ENCODE measurements at places on chromosomes 7 and 10.

GRCh38 chr7:105009667-105010503 is 4.1 kb upstream of the KMT2E start:
- H3K27me3 ChIP-seq: no peaks in the 10 kb centered on the region
- H3K27ac ChIP-seq: peak overlapping the region; percentile 100
- DNase-seq: no peak
- peak overlapping the region; percentile 100 for H3K4me3 ChIP-seq
- peaks cover 3% of the 10 kb centered on the region for H3K36me3 ChIP-seq

DNA sequence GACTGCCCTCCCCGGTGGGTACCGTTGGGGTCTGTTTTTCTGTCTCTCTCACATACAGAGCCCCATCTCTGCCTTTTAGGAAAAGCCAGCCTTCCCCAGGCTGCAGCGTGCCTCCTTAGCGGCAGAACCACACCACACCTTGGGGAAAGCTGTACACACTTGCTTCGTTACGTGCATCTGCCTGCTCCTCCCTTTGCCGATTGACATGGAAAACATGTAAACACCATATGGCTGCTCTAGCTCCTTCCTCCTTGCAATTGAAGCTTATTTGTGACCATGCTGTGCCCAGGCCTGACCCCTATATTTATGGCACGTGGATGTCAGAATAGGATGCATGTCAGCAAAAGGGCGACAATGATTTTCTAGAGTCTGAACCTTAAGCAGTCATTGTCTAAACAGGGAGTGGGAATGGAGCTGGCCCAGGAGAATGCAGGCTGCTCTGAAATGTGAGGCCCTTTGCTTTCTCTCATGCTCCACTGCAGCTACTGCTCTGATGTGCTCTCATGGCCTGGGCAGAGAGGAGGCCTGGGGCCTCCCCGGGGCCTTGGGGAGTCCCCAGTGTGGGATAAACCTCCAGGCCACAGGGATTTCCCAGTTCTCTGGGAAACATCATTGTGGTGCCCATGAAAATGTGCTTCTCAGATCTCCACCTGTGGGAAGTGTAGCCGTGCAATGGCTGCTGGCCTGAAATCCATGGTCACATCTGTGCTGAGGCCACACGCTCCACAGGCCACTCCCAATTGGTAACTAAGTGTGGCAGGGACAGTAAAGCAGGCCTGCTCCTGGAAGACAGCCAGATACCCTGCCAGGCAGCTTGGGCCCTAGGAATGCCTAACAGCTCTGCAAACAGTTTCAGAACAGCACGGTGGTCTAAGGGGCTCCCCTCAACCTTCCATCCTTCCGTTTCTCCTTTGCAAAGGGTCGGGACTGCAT is 18.6 kb downstream of the PDE6C start:
- no peaks in the 10 kb centered on the region for H3K36me3 ChIP-seq
- no peak overlapping the region for H3K4me3 ChIP-seq
- peaks cover 27% of the 10 kb centered on the region for H3K27me3 ChIP-seq
- H3K4me1 ChIP-seq: no peaks in the 10 kb centered on the region
- H3K27ac ChIP-seq: no peak overlapping the region

DNA sequence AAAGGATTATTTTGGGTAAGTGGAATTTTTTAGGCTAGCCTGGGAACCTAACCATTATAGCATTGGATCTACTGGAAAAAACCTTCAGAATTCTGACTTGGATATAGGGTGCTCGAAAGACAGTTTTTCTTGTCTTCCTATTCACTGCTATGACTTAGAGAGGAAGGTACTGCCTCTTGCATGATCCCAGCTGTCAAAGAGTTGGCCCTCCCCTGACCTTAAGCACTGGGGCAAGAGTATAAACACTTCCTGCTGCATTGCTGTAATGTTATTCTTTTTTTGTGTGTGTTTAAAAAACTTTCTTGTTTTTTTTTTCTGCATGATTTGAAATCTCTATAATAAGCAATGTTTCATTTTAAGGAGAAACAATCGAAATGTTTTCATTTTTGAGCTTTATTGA is 113.0 kb downstream of the LRMDA start:
- no peaks in the 10 kb centered on the region for H3K36me3 ChIP-seq
- peaks cover 3% of the 10 kb centered on the region for H3K27me3 ChIP-seq
- no peak overlapping the region for H3K27ac ChIP-seq
- no peak overlapping the region for H3K4me3 ChIP-seq

DNA sequence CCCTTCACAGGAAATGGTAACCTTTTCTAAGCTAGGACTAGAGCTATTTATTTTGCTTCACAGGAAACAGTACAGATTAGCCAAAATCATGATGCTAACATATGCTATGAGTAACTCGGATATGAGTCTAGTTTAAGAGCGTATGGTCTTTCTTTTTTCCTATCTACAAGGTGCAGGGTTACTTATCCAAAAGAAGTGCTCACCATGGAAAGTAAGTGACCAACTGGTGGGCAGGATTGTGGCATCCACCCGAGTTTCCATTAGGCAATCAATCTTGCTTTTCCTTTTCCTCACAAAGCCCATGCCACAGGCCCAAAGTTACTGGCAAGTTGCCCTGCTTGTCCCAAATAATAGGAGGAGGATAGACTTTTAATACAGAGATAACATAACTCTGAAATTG is 765.1 kb upstream of the POM121L12 start:
- H3K27me3 ChIP-seq: no peaks in the 10 kb centered on the region
- H3K4me3 ChIP-seq: no peak overlapping the region
- H3K4me1 ChIP-seq: peaks cover 2% of the 10 kb centered on the region

DNA sequence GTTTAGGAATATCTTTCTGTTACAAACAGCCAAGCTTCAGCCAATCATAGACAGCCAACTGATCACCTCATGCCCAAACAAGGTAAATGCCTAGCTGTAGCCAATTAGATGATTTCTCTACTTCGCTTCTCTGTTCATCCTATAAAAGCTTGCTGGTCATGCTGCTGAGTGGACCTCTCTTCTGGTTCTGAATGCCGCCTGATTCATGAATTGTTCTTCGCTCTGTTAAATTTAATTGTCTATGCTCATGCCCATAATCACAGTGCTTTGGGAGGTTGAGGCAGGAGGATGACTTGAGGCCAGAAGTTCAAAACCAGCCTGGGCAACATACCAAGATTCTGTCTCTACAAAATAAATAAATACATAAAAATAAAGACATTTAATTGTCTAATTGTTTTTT is 698.1 kb upstream of the NRP1 start:
- H3K27me3 ChIP-seq: no peaks in the 10 kb centered on the region
- no peak overlapping the region for H3K27ac ChIP-seq
- H3K36me3 ChIP-seq: no peaks in the 10 kb centered on the region
- H3K4me1 ChIP-seq: no peaks in the 10 kb centered on the region
- H3K4me3 ChIP-seq: no peak overlapping the region

DNA sequence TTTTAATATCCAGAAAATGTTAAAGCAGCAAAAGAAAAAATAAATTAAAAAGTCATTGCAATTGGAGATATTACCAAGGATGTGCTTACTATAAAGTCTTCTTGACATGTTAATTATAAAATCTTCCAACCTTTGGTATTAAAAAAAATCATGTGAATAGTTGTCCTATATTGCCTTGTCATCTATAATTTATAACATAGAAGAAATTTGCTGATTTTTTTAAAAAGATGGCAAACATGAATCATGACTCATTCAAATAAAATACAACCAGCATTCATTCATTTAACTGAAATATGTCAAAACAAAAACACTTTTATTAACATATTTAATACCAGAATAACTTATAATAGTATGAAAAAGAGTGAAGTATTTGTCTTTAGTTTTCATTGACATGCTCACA is 72.6 kb downstream of the MKX start:
- no peak overlapping the region for H3K27ac ChIP-seq
- no peak overlapping the region for H3K4me3 ChIP-seq
- DNase-seq: no peak
- H3K4me1 ChIP-seq: peaks cover 4% of the 10 kb centered on the region

- peaks cover 51% of the 10 kb centered on the region for H3K4me1 ChIP-seq
- H3K36me3 ChIP-seq: peaks cover 8% of the 10 kb centered on the region
- no peaks in the 10 kb centered on the region for H3K27me3 ChIP-seq
- DNase-seq: no peak
Measured at GRCh38 chr10:71835671-71836595, 15.1 kb downstream of the PSAP start.

GRCh38 chr7:13047061-13047460 is 359.6 kb downstream of the ARL4A start:
- no peaks in the 10 kb centered on the region for H3K36me3 ChIP-seq
- no peaks in the 10 kb centered on the region for H3K27me3 ChIP-seq
- no peak overlapping the region for H3K4me3 ChIP-seq
- DNase-seq: no peak
- peaks cover 38% of the 10 kb centered on the region for H3K4me1 ChIP-seq

GRCh38 chr10:130357226-130357625 is 221.0 kb downstream of the GLRX3 start:
- H3K27ac ChIP-seq: no peak overlapping the region
- no peak overlapping the region for H3K4me3 ChIP-seq
- H3K27me3 ChIP-seq: peaks cover 57% of the 10 kb centered on the region
- peaks cover 12% of the 10 kb centered on the region for H3K4me1 ChIP-seq

DNA sequence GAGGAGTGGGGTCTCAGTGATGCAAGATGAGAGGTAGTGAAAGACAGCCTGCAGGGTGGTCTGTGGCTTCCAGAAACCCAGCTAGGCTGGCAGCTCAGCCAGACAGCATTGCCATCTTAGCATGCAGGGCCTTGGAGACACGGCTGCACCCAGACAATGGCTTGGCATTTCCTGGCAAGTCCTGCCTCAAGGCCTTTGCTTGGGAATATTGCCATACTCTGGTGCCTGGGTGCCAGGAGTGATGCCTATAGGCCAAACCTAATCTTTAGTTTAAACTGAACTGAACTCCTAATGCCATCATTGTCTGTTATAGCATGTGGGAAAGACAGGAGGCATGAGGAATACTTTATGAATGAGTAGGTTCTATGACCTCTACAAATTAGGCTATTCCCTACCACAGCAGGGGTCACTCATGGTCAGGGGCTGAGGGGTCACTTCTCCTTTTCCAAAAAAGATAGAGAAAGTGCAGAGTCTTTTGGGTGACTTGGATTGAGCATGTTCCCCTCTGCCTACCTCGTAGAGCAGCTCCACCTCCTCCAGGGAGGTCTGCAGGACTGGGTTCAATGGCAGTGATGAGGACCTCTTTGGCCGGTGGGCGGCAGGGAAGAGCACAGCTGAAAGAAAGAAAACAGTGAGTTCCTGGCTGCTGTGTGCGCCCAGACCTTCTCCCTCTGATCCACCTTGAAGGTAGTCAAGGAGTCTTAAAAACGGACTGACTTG is 8.8 kb upstream of the SLC13A4 start:
- H3K4me3 ChIP-seq: no peak overlapping the region
- no peaks in the 10 kb centered on the region for H3K36me3 ChIP-seq
- H3K4me1 ChIP-seq: peaks cover 15% of the 10 kb centered on the region
- no peak overlapping the region for H3K27ac ChIP-seq
- DNase-seq: no peak
- no peaks in the 10 kb centered on the region for H3K27me3 ChIP-seq

DNA sequence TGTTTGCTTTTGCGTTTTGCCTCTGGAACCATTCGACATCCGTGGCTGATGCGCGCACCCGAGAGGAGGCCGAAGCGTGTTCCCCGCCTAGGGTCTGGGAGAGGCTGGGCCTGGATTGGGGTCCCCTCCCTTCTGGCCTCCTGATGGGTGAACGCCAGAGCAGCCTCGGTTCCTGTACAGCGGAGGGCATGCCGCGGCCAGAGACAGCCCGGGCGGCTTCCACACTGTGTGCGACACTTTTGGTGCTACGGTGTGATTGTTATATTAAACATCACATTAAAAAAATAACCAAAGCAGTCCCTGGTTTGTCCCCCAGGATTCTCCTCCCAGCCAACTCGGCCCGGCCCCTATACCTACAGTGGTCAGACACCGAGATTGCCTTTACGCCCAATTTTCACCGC is 3.7 kb upstream of the HOXA7 start:
- peaks cover 52% of the 10 kb centered on the region for H3K4me1 ChIP-seq
- peaks cover 3% of the 10 kb centered on the region for H3K36me3 ChIP-seq

GRCh38 chr7:37377231-37377630 is 71.4 kb downstream of the ELMO1 start:
- no peaks in the 10 kb centered on the region for H3K4me1 ChIP-seq
- no peak for DNase-seq
- H3K4me3 ChIP-seq: no peak overlapping the region
- H3K27ac ChIP-seq: no peak overlapping the region
- no peaks in the 10 kb centered on the region for H3K27me3 ChIP-seq
- peaks cover 5% of the 10 kb centered on the region for H3K36me3 ChIP-seq

DNA sequence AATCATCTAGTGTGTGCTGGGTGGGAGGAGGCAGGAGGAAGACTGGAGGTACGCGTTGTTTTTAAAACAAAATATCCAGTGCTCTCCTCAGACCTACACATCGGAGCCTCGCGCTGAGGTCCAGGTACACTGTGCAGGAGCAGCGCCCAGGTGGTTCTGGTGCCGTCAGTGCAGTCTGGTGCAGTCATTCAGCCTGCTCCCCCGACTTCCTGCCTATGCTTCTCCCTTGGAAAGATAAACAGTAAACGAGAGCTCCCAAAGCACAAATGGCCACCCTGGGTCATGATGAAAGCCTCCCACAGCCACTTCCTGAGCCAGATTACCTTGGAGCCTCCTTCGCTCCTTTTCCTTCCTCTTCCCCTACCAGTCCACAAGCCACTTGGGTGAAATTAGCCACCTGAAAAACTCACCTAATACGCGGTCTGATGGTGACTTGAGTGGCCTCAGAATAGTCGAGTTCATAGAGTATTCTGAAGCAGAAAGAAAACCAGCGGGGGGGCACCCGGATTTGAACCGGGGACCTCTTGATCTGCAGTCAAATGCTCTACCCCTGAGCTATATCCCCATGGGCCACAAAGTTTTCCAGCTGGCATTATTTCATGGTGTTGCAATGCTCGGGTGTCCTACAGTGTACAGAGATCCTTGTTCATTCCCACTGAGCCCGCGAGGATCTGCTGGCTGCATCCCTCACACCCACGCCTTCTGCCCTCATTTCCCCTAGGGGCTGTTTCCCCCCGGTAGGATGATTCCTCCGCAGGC is 82.5 kb downstream of the ZNF467 start:
- H3K27me3 ChIP-seq: peaks cover 77% of the 10 kb centered on the region
- no peak overlapping the region for H3K27ac ChIP-seq
- H3K4me1 ChIP-seq: peaks cover 6% of the 10 kb centered on the region
- no peaks in the 10 kb centered on the region for H3K36me3 ChIP-seq

GRCh38 chr7:17680026-17680425 is 260.3 kb downstream of the SNX13 start:
- H3K36me3 ChIP-seq: no peaks in the 10 kb centered on the region
- no peak for DNase-seq
- H3K27ac ChIP-seq: no peak overlapping the region

- H3K4me1 ChIP-seq: peaks cover 28% of the 10 kb centered on the region
- no peak overlapping the region for H3K27ac ChIP-seq
- H3K4me3 ChIP-seq: no peak overlapping the region
- DNase-seq: no peak
- H3K27me3 ChIP-seq: no peaks in the 10 kb centered on the region
Measured at GRCh38 chr10:79320316-79320715, 27.0 kb upstream of the PPIF start.

GRCh38 chr7:22144950-22145349 is 199.3 kb upstream of the CDCA7L start:
- no peak for DNase-seq
- no peak overlapping the region for H3K27ac ChIP-seq
- no peaks in the 10 kb centered on the region for H3K36me3 ChIP-seq
- H3K4me3 ChIP-seq: no peak overlapping the region
- H3K4me1 ChIP-seq: peaks cover 42% of the 10 kb centered on the region
- H3K27me3 ChIP-seq: no peaks in the 10 kb centered on the region

- peaks cover 33% of the 10 kb centered on the region for H3K27me3 ChIP-seq
- H3K27ac ChIP-seq: peak overlapping the region; percentile 16
Measured at GRCh38 chr10:58647376-58648112, 134.9 kb downstream of the BICC1 start.

Measured in mesothelial cell of epicardium (in vitro differentiated cells).